Germinal center (tissue), 1 donor: ENCODE measurements at places on chromosomes 5 and 9.

GRCh38 chr5:138350563-138350890 is 2.0 kb upstream of the KDM3B start:
- no peak for DNase-seq

- DNase-seq = no peak
These were observed 83.3 kb upstream of the NEK6 start for GRCh38 chr9:124174433-124174832.

GRCh38 chr9:132983491-132984201 is 5.2 kb downstream of the GFI1B start:
- DNase-seq = no peak

DNA sequence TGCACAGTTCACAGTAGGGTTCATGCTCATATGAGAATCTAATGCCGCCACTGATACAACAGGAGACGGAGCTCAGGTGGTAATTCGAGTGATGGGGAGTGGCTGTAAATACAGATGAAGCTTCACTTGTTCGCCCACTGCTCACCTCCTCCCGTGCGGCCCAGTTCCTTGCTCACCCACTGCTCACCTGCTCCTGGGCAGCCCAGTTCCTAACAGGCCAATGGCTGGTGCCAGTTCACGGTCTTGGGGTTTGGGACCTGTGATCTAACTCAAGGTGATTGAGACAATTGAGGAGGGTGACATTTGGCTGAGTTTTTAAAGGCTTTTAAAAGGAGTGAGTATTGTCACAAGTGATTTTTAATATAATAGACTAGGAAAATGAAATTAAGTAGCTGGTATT is 45.4 kb downstream of the RAD23B start:
- DNase-seq = no peak

GRCh38 chr5:103119070-103119764 is 721 bp downstream of the GIN1 start:
- no peak for DNase-seq

- no peak for DNase-seq
These were observed 236.2 kb downstream of the TLE4 start for GRCh38 chr9:79807971-79808370.

- DNase-seq = no peak
These were observed 4.8 kb downstream of the DNAJB5 start for GRCh38 chr9:34994260-34994899.

GRCh38 chr5:75450069-75450468 is 61.4 kb downstream of the CERT1 start:
- no peak for DNase-seq

DNA sequence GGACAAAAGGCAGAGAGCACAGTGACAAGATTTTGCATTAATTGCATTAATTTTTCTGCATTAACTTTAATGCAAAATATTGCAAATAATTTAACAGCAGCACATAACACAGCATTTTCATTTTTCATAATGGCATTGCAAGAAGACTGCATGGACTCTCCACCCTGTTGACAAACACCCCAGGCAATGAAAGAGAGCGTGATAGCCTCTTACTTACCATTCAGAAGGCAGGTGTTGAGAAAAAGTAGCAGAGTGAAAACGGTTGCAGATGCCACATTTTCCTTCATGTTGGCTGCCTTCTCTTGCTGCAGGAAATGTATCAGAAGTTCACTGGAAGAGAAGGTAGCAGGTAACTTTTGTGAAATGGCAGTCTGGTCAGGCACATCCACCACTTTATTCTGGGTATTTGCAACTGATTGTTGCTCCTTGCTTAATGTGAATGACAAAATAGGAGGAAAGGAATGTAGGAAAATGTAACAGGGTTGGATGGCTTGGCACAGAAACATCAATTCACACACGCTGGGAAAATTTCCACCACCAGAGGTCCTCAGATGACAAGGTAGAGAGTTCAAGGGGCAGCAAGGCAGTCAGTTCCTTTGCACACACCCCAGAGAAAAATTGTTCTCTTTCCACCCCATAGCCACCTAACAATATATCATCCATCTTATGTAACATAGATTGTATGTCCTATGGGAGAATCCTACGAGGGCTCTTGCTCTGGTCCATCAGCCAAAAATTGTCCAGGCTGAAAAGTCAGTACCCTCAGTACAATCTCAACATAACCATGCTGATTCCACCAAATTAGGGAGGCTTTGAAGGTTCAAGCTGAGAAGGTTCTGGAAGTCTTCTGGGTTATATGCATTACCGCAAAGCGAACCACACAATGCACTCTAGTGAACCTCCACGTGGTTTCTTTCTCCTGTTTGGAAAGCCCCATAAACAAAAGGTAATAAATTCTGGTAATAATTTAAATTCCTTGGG is 41.9 kb upstream of the AGXT2 start:
- DNase-seq = peak; percentile 16

DNA sequence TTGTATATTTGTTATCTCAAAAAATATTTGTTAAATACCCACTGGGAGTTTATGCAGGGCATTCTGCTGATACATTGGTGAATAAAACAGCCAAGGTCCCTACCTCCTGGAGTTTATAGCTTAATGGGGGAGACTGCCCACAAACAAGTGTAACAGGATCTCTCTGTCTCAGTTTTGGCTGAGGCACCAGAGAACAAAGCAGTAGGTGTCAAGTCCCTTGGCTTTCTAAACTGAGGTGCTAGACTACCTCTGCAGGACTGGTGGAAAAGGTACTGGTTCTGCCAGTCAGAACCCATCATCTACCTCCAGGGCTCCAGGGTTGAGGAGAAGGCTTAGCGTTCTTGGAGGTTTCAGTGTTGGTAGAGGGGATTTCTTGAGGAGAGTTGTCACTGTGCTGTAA is 188.4 kb upstream of the ELL2 start:
- no peak for DNase-seq

DNA sequence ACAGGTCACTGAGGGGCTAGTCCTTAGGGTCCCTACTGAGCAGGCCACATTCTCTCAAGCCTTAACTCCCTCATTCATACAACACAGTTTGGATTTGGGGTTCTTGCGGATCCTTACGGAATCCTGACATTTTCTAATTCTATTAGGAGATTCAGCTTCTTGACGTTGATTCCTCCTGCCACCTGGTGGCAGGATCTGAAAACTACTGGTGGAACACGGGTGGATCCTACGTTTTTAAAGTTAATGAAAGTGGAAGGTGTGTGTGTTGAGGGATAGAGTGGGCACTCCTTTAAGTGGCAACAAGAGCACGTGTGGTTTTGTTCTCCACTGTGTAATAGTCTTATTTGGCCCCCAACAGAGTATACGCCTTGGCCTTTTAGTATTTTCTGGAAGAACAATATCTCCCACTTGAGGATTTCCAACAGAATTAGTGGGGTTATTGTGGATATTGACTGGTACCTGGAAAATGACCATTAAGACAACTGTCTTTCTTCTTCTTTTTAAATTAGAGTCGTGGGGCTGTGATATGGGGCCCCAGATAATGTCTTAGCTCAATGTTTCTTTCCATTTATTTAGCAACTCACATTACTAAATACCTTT is 25.2 kb downstream of the SLC28A3 start:
- peak; percentile 31 for DNase-seq

DNA sequence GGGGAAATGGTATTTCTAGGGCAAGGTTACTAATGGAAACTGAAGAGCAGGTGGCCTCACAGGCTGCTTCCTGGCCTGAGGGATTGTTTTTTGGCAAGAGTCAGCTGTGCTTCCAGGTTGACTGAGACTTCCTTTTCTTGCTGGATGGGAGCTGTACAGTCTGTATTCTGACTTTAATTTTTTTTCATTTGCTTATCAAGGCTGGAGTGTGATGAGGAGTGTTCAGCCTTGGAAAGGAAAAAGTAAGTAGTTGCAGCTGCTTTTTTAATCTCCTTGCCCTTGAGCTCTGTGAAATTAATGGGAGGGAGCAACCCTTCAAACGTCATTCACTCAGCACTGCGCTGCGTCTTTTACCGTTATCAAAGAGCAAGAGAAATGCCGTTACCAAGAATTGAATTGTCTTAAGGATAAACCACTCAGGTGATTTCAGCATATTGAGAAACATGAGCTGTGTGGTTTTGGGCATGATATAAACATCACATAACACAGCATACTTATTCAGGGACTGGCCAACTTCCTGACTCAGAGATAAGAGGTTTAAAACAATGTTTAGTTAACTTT is 47.6 kb downstream of the AQP7 start:
- no peak for DNase-seq

- no peak for DNase-seq
These were observed 303.7 kb downstream of the KCNN2 start for GRCh38 chr5:114665551-114665950.

- DNase-seq = peak; percentile 70
These were observed 986 bp downstream of the PLPP1 start for GRCh38 chr5:55533521-55534435.

DNA sequence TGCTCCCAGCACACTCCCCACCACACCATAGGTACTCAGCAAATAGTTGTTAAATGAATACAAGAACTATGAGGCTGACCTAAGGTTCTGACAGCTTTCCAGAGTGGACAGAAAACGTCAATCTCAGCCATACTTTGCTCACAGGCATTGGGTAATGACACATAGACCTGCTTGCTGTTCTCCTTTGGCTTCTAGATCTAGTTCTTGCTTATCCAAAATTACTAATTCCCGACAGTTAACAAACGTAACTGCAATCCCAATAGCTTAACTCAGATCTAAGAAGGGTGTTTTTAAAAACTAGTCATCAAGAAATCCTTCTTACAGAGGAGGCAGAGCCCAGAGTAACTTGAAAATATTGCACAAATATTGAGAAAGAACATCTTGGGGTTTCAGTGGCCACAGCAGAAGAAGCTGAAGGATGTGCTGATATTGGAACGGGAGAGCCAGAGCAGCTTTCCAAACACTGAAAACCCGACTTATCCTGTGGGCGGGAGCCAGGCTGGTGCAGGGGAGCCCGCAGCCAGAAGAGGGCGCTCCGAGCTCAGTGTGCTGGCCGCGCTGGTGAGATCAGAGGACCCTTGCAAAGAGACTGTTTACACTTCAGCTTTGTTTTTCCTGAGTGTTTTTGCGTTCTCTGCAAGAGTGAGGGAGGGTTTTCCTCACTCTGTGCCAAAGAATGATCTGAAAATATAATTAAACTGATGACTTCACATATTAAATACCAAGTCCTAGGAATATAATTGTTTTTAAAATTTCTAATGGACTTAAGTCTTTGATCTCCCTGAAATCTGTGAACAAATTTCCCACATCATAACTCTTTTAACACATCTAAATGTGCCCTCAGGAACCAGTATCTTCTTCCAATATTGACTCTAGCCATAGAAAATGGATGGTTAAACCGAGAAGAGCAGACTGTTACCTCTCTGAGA is 30.3 kb downstream of the FGF1 start:
- peak; percentile 68 for DNase-seq

DNA sequence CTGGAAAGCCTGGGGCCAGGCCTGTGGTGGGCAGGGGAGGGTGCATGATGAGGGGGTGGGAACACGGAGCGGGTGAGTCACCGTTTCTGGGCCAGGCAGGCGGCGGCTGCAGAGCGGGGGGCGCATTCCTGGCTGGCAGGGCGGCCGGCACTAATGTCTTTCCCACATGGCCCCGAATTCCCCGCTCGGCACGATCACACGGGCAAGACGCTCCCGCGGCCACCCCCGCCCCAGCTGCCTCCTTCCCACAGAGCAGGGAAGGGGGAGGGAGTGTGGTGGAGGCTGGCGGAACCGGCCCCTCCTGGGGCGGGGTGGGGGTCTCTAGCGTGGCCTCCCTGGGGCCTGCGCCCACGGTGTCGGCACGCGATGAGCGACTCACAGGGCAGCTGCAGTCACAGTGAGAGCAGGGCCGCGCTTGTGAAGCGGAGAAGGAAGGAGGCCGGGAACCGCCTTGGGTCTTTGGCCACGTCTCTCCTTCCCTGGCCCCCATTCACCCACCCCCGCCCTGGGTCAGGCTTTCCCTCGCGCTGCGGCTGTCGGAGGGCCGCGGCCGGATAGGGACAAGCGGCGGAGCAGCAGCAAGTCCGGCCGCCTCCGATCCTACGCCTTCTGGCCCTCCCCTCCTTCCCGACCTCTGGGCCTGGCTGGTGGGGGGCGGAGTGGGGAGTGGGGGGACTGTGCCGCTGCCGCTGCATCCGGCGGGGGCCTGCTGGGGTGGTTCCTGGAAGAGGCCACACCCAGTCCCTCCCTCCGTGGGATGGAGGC is 48.9 kb downstream of the CXXC5 start:
- DNase-seq = no peak

DNA sequence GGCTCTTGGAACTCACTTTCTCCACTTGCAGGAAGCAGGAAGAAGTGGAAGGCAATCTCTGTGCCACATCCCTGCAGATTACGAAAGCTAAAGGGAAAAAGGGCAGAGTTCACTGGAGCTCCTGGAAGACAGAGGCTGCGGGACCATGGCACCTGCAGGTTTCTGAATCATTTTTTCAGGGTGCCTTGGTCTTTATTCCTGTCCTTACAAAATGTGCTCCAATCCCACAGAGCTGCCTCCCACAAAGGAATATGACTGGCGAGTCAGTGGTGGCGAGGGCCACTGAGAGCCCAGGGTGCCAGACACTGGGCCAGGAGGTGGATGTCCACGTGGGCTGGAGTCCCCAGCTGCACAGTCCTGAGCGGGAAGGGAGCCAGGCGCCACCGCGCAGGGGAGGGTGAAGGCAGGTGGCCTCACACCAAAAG is 183.0 kb downstream of the FANCC start:
- no peak for DNase-seq

- no peak for DNase-seq
These were observed 46.9 kb upstream of the HSD17B4 start for GRCh38 chr5:119405419-119405818.

DNA sequence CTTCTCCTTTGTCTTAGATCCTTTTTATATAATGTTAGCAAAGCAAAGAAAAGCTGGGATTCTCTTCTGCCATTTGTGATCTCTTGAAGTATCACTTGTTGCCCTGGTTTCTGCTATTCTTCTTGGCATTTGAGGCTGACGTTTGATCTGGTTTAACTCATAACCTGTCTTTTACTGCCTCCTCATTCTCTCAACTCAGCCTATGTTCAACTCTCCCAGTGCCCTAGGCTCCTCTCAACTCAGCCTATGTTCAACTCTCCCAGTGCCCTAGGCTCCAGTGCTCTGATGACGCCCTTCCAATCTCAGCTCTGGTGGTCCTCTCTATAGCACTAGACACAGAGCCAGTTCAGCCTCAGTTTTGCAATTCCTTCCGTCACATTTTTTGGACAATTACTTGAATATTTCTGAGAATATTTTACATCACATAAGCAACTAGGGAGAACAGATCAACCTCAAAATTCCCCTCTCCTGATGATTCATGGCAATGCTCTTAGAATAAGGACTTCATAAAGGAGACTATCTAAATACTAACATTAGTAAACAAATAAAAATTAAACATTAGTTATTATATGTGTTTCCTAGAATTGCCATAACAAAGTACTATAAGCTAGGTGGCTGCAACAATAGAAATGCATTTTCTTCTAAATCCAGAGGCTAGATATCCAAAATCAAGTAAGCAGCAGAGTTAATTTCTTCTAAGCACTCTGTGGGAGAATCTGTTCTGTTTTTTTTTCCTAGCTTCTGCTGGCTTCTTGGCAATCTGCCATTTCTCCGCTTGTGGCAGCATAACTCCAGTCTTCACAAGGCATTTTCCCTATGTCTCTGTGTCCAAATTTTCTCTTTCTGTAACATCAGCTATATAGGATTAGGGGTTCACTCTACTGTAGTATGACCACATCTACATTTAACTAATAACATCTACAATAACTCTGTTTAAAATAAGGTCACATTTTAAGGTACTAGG is 662.1 kb upstream of the FTMT start:
- DNase-seq = no peak

- no peak for DNase-seq
These were observed 3.7 kb upstream of the SCGB3A1 start for GRCh38 chr5:180595046-180595379.
